Stimulated activated CD8-positive, alpha-beta memory T cell treated with anti-CD3 and anti-CD28 coated beads, Interleukin-15, amount 100 ng/mL, for 4 hours (primary cell): ENCODE measurements at places on chromosomes 16 and 17.

DNA sequence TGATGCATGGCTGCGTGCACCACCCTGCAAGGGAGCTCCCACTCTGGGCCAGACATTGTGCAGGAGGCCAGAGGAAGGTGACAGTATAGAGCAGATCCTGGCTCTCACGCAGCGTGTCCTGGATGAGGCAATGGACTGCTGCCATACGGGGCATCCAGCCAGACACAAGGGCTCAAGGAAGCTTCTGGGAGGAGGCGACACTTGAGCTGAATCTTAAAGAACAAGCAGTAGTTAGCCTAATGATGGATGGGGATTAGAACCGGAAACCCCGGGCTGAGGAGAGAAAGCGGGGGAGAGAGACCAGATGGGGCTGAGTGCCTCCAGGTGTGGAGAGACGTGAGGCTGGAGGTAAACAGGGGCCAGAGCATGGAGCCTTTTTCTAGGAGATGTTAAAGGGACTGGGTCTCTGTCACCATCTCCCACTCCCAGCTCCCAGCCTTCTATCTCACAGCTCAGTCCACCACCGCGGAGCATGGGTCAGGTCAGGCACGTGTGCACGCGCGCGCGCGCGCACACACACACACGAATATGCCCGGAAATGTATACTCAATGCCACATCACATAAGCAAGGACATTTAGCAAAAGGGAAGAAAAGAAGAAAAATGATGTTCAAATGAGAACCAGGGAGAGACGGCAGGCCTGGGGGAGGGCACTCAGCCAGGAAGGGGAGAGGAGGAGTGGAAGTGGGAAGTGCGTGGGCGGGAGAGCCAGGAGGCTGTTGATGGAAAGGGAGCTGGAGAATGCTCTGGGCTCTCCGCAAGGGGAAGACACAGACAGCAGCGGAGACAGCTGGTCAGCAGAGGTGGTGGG lies 46.3 kb downstream of the CCDC42 start:
- DNase-seq: no peak

DNA sequence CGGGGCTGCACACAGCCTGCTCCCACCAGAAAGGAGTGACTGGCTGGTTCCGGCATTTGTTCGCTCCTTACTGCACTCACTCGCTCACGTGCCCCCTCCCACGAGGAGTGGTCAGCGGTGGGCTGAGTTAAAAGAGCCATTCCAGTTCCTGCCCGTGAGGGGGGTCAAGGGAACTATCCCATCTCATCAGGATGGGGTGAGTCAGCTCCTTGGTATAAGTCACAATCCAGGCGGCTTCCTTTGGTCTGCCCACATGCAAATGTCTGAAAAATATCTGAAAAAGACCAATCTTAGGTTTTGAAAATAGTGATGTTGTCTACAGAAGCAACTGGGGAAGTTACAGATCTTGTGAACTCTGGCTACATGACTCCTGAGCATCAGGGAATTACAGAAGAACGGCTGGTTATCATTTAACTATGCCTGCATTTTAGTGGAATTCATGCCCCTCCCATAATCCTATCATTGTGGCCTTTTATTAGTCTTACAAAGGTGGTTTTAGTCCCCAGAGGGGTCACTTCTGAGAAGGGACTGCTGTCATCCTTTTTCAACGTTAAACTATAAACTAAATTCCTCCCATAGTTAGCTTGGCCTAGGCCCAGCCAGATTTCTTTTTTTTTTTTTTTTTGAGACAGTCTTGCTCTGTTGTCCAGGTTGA lies 9.8 kb upstream of the TNFSF12 start:
- no peak for DNase-seq

GRCh38 chr16:47887496-47887895 lies 268.3 kb downstream of the ABCC12 start:
- DNase-seq: no peak

DNA sequence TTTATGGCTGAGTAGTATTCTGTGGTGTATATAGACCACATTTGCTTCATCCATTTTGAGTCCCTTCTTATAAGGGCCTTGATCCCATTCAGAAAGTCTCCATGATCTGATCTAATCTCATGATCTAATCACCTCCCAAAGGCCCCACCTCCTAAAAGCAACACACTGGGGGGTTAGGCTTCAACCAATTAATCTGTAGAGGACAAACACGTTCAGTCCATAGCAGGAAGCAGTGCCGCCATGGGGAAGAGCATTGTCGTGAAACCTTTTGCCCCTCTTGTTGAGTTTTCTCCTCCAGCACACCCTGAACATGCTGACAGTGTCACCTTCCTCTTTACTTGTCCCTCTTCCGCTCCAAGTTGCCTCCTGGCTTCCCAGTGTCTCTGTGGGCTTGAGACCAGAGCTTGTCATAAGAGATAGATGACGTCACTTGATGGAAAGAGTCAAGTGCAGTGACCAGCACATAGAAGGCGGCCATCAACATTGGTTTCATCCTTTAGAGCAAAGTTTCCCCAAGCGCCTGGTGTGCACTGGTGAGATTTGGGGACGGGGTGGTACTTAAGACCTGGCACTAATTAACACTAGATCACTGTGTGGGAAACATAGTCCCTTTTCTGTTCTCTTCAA lies 74.1 kb downstream of the PRKCB start:
- no peak for DNase-seq

DNA sequence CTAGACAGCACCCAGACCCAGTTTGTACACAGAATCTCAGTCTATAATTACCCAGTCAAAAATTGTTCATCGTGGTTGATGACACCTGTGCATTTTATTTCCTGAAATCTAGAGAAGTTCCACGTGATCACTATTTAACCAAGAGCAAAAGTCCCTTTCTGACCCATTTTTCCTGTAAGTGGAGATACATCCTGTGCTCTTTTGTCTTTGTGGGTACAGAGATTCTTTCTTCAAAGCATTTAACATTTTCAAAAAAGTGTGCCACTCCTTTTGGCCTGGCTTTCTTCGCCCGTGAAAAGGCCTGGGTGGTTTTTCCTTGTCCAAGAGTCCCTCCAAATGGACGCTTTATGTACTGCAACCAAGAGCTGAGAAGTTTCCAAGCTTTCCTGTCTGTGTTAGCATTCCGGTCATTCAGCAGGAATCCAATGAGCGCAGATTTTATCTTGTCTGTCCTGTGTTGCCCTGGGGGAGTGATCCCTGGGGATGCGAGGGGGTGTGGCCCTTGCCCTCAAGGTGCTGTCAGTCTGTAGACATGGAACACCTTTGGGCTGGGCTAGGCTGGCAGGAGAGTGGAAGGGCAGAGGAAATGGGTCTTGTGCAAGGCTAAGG lies 161.1 kb upstream of the CACNG5 start:
- peak; percentile 2 for DNase-seq

GRCh38 chr16:17369421-17370222 lies 101.1 kb downstream of the XYLT1 start:
- peak; percentile 40 for DNase-seq

- no peak for DNase-seq
Observed at GRCh38 chr17:9386401-9386800, 189.2 kb downstream of the STX8 start.
